Thyroid gland (tissue), 4 donors: ENCODE measurements at places on chromosomes 4 and X. TPM values are rescaled to one million over a fixed set of nuclear protein-coding genes. Genes with fewer than 3 reads are reported as not detected.

DNA sequence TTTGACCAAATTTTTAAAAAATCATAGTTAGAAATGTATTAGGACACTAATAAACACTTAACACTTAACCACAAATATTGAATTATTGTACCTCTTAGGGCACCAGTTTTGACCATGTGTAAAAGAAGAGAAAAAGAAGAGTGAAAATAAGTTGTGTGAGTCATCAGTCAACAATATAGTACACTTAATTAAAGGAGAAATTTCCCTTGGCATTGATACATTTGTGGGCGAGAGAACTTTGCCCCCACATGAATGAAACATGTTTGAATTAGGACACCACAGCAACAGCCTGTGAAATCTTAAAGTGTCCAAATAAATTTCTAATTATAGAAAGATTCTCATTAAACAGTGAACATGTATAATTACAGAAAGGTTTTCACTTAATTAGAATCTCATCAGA, 1292.8 kb upstream of the TENM3 start:
- no peak overlapping the region for H3K27ac ChIP-seq
- H3K27me3 ChIP-seq = no peaks in the 10 kb centered on the region
- DNase-seq = no peak

DNA sequence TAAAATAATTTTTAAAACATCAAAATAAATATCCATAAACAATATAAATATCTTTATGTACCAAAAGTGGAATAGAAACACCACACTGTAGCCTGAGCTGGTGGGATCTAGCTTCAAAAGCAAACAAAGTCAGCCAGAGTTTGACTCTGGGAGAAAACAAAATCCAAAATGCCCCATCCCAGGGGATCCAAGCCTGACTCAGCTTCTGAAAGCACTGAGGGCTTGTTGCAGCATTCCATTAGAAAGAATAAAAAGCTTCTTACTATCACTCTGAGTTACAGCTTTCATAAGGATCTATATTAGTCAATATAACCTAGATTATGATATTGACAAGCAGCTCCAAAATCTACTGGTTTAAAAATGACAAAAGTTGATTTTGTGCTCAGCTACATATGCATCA, 149.7 kb upstream of the ANKRD50 start:
- no peak for DNase-seq
- H3K36me3 ChIP-seq = no peaks in the 10 kb centered on the region
- no peak overlapping the region for H3K27ac ChIP-seq
- no peaks in the 10 kb centered on the region for H3K4me1 ChIP-seq
- H3K4me3 ChIP-seq = no peak overlapping the region
- no peaks in the 10 kb centered on the region for H3K27me3 ChIP-seq

DNA sequence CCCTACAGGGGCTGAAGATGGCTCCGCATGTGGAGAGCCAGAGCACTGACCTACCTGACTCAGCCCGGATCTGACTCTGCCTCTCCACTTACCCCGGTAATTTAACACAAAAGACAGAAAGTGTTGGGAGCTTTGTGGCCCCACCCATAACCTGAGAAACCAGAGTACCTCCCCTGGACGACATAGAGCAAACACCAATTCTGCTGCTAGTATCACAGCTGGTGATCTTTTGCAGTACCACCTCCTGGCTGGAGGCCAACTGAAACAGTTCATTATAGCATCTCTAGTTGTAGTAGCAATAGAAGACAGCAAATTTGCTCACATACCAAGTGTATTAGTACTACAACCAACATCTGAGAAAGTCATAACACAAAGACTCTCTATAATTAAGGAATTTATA, 443.9 kb downstream of the KLHL4 start:
- no peaks in the 10 kb centered on the region for H3K36me3 ChIP-seq
- no peak for DNase-seq
- no peaks in the 10 kb centered on the region for H3K4me1 ChIP-seq
- no peak overlapping the region for H3K27ac ChIP-seq

DNA sequence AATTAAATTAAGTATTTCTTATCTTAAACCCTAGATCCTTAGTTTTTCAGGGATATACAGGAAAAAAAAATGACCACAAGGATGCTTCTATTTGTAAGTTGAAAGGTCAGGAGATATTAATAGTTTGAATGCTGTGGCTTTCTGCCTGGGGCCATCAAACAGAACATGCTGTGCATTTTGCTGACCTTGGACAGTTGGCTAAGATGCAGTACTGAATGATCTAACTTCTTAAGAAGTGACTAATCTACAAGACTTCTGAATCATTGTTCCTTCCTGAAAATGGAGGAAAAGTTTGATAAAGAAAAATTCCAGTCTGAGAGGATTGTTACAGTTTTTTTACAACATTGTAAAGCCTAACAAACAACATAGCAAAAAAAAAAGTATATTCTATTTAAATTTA, 237.8 kb upstream of the JADE1 start:
- H3K27me3 ChIP-seq = no peaks in the 10 kb centered on the region
- no peak overlapping the region for H3K4me3 ChIP-seq
- H3K4me1 ChIP-seq = peaks cover 64% of the 10 kb centered on the region
- H3K27ac ChIP-seq = peak overlapping the region; percentile 92

- no peak overlapping the region for H3K27ac ChIP-seq
- DNase-seq = no peak
- no peaks in the 10 kb centered on the region for H3K36me3 ChIP-seq
- no peak overlapping the region for H3K4me3 ChIP-seq
Observed at GRCh38 chr4:86924811-86925210, 10.0 kb upstream of the AFF1 start.

DNA sequence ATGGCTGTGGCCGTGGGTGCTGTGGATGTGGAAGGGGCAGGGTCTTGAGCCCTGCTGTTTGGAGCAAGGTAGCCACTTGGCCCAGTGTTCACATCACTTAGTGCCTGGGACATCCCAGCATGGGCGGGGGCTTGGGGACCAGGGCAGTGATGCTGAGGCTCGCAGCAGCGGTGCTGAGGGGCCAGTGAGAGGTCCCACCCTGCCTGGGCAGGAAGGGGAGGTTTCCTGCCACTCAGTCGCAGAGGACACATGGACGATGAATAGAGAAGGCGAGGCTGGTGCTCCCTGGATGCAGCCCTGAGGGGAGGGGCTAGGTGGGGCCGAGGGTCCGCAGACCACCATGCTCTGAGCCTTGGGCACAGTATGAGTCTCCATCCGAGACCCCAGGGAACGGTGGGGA, 25.7 kb downstream of the DOK7 start:
- no peaks in the 10 kb centered on the region for H3K36me3 ChIP-seq
- H3K27ac ChIP-seq = no peak overlapping the region
- H3K4me3 ChIP-seq = no peak overlapping the region
- H3K4me1 ChIP-seq = peaks cover 7% of the 10 kb centered on the region

- H3K27me3 ChIP-seq = no peaks in the 10 kb centered on the region
- no peak overlapping the region for H3K4me3 ChIP-seq
- no peaks in the 10 kb centered on the region for H3K36me3 ChIP-seq
- peaks cover 12% of the 10 kb centered on the region for H3K4me1 ChIP-seq
Observed at GRCh38 chr4:118968005-118968404, 79.4 kb downstream of the SYNPO2 start.

GRCh38 chrX:43008356-43008755, 230.4 kb upstream of the PPP1R2C start:
- no peaks in the 10 kb centered on the region for H3K27me3 ChIP-seq
- no peaks in the 10 kb centered on the region for H3K4me1 ChIP-seq
- DNase-seq = no peak
- no peak overlapping the region for H3K4me3 ChIP-seq

- H3K27me3 ChIP-seq = no peaks in the 10 kb centered on the region
- H3K27ac ChIP-seq = no peak overlapping the region
- peaks cover 10% of the 10 kb centered on the region for H3K4me1 ChIP-seq
- peak overlapping the region; percentile 63 for H3K4me3 ChIP-seq
- H3K36me3 ChIP-seq = no peaks in the 10 kb centered on the region
Observed at GRCh38 chr4:102345795-102346100, 466 bp upstream of the SLC39A8 start.

Gene NLGN3
- total RNA-seq = 0.13 TPM

GRCh38 chr4:123159479-123159878, 237.1 kb upstream of the NUDT6 start:
- H3K4me1 ChIP-seq = no peaks in the 10 kb centered on the region
- no peaks in the 10 kb centered on the region for H3K36me3 ChIP-seq
- no peak for DNase-seq
- no peak overlapping the region for H3K27ac ChIP-seq
- H3K27me3 ChIP-seq = no peaks in the 10 kb centered on the region

DNA sequence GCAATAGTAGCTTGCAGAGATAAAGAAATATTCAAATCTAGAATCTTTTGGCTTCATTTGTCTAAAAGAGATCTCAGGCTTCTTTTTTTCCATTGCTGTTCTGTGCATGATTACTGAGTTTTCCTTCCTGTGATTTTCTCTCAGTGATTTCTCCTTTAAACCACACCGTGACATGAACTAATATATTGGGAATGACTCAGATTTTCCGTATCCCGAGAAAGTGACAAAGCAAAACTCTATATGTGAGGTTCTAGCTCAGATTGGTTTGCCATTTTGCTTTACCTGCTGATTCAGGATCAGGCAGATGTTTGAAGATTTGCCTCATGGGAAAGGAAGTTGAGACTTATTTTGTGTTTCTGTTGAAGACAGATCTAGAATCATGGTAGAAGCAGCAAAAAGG, 59.4 kb downstream of the MTHFD2L start:
- H3K27ac ChIP-seq = no peak overlapping the region
- H3K36me3 ChIP-seq = no peaks in the 10 kb centered on the region
- no peaks in the 10 kb centered on the region for H3K4me1 ChIP-seq
- H3K4me3 ChIP-seq = no peak overlapping the region
- no peak for DNase-seq

DNA sequence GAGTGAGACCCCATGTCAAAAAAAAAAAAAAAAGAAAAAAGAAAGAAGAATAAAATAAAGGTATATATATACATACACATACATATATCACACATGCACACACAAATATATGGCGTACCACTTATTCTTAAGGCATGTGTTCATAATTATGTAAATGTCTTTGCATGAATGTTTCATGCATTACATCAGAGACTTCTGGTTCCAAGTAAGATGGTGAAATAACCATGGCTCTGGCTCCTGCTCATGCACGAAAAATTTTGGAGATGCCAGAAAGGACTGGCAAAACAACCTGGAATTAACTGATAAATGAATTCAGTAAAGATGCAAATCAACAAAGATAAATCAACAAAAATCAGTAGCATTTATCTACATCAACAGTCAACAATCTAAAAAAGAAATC, 19.7 kb upstream of the FHIP1A start:
- DNase-seq = no peak
- H3K4me3 ChIP-seq = no peak overlapping the region
- H3K4me1 ChIP-seq = peaks cover 19% of the 10 kb centered on the region
- H3K27ac ChIP-seq = no peak overlapping the region

GRCh38 chr4:56723201-56723605, 42.1 kb upstream of the HOPX start:
- no peak overlapping the region for H3K4me3 ChIP-seq
- no peaks in the 10 kb centered on the region for H3K36me3 ChIP-seq
- no peak for DNase-seq
- no peaks in the 10 kb centered on the region for H3K27me3 ChIP-seq

Gene GCNA
- 2.2 TPM for total RNA-seq

Gene TNIP2
- 65.4 TPM for total RNA-seq

DNA sequence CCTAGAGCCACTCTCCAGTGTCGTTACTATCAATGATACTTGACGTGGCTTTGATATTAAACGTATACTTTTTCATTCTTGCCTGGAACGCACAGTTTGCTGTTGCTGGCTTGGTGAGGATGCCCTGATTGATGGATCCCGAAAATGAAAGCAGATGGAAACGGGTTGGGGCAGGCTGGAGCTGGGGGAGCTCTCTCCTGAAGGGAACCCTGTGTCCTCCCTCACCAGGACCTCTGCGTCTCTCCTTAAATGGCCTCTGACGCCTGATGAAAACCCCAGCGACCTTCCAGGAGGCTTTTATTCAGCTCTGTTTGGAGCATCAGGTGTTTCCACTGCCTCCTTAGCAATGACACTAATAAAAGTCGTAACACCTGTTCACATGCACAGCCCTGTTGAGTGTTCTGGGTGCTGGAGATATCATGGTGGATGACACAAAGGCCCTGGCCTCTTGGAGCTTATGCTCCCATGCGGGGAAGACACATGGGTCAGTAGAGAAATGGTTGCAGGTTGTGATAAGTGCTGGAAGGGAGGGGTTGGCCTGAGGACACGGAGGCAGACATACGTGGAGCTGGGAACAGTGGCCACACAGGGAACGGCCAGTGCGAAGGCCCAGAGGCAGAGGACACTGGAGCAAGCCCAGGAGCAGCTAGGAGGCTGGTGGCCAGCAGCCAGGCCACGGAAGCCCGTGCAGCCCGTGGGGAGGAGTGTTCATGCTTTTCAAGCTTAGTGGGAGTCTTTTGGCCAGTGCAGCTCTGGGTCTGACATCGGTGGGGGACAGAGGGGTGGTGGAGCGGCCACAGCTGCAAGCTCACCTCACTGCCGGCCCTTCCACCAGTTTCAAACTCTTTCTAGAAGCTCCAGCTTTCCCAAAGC, 7.5 kb downstream of the MSANTD1 start:
- H3K36me3 ChIP-seq = no peaks in the 10 kb centered on the region
- H3K4me3 ChIP-seq = no peak overlapping the region
- no peaks in the 10 kb centered on the region for H3K27me3 ChIP-seq
- no peaks in the 10 kb centered on the region for H3K4me1 ChIP-seq
- no peak for DNase-seq

GRCh38 chrX:111719426-111720210, 38.6 kb downstream of the ALG13 start:
- H3K4me3 ChIP-seq = no peak overlapping the region
- no peak overlapping the region for H3K27ac ChIP-seq
- no peaks in the 10 kb centered on the region for H3K36me3 ChIP-seq
- H3K4me1 ChIP-seq = no peaks in the 10 kb centered on the region
- DNase-seq = no peak

GRCh38 chrX:9033179-9033578, 748 bp downstream of the FAM9B start:
- DNase-seq = no peak
- H3K36me3 ChIP-seq = no peaks in the 10 kb centered on the region
- no peaks in the 10 kb centered on the region for H3K27me3 ChIP-seq
- no peak overlapping the region for H3K4me3 ChIP-seq
- no peaks in the 10 kb centered on the region for H3K4me1 ChIP-seq

DNA sequence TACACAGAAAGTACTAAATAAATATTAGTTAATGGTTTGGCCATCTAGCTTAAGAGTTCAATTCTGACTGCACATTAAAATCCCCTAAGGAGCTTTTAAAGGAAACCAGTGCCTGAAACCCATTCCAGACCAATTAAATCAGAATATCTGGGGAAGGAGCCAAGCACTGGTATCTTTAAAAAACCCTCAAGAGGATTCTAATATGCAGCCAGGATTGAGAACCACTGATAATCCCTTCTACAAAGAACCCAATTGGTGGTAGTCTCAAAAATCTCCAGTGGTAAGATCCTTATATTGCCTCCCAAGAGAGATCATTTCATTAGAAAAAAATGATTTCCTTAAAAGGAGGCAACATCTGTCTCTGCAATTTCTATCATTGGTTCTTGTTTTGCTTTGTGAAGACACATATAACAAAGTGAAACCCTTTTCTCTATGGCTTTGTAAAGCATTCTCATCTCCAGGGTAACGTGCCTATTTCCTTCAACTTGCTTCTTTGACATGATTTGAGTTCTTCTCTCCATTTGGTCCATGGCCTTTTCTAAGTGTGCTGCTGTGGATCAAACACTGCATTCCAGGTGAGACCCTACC, 3.5 kb downstream of the GPR34 start:
- no peak overlapping the region for H3K4me3 ChIP-seq
- no peak overlapping the region for H3K27ac ChIP-seq
- DNase-seq = no peak
- no peaks in the 10 kb centered on the region for H3K4me1 ChIP-seq
- H3K27me3 ChIP-seq = no peaks in the 10 kb centered on the region
